Kidney (tissue), 22 donors: ENCODE measurements at places on chromosomes 12 and 14. TPM values are rescaled to one million over a fixed set of nuclear protein-coding genes. Genes with fewer than 3 reads are reported as not detected.

GRCh38 chr14:99426265-99426664 is 54.4 kb downstream of the SETD3 start:
- DNase-seq: no peak

DNA sequence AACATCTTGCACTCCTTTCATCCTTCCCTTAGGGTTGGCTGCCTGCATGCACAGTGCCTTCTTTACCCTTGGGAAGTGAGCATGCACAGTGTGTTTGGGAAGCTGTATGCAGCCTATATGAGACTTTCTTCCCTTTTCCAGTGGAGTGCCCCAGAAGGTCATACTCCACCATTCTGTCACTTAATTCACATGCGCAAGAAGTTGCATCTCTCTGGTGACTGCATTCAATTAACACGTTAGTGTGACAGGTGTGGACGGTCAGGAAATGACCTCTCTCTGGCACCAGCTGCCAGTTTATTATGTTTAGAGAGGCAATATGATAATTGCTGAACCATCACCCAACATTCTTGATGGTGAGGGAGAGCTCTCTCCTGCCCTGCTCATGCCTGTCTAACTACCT is 770.0 kb downstream of the FLRT2 start:
- DNase-seq: no peak

LRRC43 gene
- polyA plus RNA-seq: 7.9 TPM

DNA sequence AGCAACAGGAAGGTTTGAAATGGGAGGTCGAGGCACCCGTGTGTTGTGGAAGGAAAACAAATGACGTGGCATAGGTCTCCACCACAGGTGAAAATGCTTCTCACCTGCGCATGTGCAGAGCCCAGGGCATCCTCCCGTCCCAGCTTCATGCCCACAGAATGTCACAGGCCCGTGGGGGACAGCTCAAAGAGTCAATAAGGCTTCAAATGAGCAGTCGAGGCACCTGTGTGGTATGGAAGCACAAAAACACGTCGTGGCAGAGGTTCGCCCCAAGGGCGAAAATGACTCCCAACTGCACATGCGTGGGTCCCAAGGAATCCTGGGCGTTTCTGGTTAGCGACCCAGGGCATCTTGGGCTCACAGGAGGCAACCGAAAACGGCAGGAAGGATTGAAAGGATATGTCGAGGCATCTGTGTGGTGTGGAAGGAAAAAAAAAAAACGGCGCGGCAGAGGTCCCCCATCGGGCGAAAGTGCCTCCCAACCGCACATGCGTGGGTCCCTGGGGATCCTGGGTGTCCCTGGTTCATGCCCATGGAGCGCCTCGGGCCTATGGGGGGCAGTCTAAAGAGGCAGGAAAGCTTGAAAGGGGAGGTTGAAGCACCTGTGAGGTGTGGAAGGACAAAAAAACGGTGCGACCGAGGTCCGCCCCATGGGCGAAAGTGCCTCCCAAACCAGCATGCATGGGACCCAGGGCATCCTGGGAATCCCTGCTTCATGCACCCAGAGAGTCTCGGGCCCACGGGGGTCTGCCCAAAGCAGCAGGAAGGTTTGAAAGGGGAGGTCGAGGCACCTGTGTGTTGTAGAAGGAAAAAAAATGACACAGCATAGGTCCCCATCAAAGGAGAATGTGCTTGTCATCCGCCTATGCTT is 578.5 kb downstream of the ALG10 start:
- no peak for DNase-seq
